ENCODE measurements at places on chromosomes 16 and 17.

- DNase-seq = no peak
Measured at GRCh38 chr17:19002805-19003542, 1.6 kb downstream of the FAM83G start.

- DNase-seq = no peak
Measured at GRCh38 chr17:50661795-50662391, 27.2 kb downstream of the ABCC3 start.

DNA sequence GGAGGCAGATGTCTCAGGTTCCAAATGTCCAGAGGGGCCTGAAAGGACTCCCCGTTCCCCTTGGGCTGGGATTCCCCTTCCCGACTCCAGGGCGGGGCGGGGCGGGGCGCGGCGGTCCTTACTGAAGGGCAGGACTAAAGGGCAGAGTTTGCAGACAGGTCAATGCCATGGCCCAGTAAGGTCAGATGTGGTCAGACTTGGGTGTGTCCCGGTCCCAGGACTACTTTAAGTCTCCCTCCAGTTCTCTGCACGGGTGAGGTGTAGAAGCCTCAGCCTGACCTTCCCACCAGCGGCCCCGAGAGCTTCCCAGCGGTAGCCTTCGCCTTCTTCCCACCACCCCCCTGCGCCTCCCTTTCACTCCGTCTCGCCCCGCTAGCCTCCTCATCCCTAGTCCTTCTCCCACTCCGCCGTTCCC is 532 bp downstream of the KDM6B start:
- DNase-seq = no peak

- DNase-seq = no peak
Measured at GRCh38 chr17:77869041-77869599, 89.4 kb upstream of the TNRC6C start.

GRCh38 chr17:75524970-75525805 is at the start of gene LLGL2:
TSS of gene LLGL2 (plus strand) at chr17:75525697. CDS start at chr17:75543427, 17,730 bp downstream.
- DNase-seq = no peak

- no peak for DNase-seq
Measured at GRCh38 chr17:57866723-57867122, 16.9 kb upstream of the MRPS23 start.

GRCh38 chr16:82201351-82201750 is 31.3 kb upstream of the MPHOSPH6 start:
- DNase-seq = no peak

GRCh38 chr17:28925912-28926365 is 23.1 kb upstream of the DHRS13 start:
- DNase-seq = no peak

DNA sequence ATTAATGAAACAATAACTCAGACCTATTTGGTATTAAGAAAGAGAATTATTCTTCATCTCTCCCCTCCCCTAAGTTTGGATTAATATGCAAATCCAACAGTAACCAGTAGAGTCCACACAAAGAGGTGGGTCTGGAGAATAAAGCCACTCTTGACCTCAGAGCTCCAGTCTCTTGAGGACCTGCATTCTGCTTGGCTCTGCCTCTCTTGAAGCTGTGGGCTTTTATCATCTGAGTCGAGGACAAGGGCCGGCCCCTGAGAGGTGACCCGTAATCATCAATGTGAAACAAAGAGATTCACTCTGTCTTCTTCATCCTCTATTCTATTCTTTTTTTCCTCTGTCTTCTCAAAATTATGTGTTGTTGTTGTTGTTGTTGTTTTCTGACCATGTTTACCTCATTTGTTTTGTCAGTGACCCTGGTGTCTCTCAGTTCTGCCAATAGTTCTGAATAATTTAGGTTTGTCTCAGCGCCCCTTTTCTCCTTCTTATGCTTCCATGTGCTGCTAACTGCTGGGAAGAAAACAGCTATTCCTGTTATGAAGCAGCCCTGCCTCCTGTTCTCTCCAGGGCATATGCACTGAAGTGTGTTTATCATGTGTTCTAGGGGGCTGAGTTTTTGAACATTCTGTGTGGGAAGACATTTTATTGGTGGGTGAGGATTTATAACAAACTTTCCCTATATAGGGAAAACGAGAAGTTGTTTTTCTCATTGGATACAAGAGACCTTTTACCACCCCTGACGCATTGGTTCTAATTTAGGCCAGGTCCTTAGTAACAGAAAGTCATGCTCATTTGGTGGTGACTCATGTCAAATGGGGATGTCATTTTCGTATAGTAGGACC is 135.8 kb downstream of the TRIM37 start:
- DNase-seq = no peak

GRCh38 chr16:87847785-87848675 is 21.3 kb downstream of the SLC7A5 start:
- DNase-seq = no peak

DNA sequence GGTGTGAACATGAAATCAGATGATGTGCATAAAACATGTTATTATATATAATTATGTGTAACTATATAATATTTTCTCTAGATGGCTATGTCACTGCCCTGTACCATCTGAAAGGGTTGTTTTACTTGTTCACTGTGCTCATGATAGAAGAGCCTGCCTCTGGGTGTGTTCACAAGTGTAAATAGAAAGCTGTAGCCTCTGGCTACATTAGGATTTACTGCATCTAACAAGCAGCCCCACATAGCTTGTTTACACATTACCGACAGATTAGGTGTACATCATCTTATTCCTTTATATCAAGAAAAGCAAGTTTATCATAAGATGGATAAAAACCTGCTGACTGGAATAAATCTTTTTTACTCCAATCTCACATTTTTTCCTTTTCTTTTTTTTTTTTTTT is 46.1 kb downstream of the CHD9 start:
- no peak for DNase-seq

GRCh38 chr17:78514521-78514920 is 62.7 kb downstream of the DNAH17 start:
- DNase-seq = no peak

DNA sequence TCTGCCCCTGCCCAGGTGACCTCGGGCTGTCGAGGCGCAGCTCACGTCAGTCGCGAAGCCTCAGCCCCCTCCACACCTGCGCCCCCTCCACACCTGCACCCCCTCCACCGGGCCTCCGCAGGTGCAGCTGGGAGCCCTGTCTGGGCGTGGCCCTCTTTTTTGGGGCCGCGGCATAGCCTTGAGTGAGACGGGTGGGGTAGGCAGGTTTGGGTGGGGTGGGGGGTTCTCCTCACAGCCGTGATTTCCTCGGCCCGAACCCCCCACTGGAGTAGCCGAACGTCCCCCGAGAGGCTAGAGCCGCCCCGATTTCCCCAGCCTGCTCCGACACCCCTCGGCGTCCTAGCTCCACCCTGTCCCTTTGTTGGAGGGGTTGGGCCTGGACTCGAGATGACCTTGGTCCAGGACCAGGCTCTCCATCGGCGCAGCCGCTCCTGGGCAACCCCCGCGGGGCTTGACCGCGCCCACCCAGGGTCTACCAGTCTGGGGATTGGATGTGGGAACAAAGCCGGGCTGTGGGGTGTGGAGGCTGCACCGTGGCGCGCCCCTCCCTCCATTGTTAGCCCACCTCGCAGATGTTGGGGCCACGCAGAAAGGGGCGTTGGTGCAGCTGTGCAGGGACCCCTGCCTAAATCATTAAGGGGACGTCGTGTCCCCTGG is 626 bp downstream of the TUBB3 start:
- no peak for DNase-seq

GRCh38 chr16:11530171-11530940 is 56.4 kb downstream of the LITAF start:
- no peak for DNase-seq

GRCh38 chr17:10144456-10144855 is 54.0 kb downstream of the GAS7 start:
- no peak for DNase-seq

GRCh38 chr16:12573730-12574383 is 229.8 kb downstream of the CPPED1 start:
- peak; percentile 3 for DNase-seq

- DNase-seq = no peak
Measured at GRCh38 chr17:81429821-81430551, 34.7 kb downstream of the BAHCC1 start.

GRCh38 chr16:28014851-28015250 is 48.7 kb downstream of the GSG1L start:
- no peak for DNase-seq

DNA sequence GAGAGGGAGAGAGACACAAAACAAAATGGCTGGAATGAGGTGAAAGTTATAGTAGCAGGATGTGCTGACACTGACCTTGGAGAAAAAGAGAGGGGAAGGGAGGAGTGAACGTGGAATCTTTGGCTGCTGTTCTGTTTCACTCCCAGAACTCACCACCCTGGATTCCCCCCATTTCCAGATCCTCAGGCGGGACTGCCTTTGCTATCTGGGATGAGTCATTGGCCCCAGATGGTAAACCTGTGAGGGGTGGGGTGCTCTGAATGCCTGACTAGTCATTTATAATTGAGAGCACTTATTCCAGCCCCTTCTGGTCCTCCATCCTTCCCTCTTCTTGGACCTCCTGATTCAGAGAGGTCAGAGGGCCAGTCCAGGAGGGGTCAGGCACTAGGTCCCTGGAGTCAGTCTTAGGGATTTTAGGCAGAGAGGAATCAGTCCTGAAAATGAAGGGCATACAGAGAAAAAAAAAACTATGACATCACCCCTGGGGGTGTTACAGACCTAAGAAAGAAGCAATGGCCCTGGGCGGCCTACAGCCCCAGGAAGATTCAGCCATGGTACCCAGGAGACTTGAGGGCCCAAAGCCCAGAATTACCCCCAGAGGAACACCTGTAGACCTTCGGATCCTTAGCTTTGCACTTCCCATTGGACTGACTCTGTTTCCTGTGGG is 2.2 kb upstream of the ZG16 start:
- DNase-seq = no peak

- DNase-seq = peak; percentile 71
Measured at GRCh38 chr16:69513180-69513966, 52.4 kb upstream of the NFAT5 start.

GRCh38 chr16:52906281-52906680 is 146.4 kb downstream of the CHD9NB start:
- DNase-seq = no peak

GRCh38 chr16:79278506-79278905 is 322.0 kb downstream of the MAF start:
- no peak for DNase-seq

DNA sequence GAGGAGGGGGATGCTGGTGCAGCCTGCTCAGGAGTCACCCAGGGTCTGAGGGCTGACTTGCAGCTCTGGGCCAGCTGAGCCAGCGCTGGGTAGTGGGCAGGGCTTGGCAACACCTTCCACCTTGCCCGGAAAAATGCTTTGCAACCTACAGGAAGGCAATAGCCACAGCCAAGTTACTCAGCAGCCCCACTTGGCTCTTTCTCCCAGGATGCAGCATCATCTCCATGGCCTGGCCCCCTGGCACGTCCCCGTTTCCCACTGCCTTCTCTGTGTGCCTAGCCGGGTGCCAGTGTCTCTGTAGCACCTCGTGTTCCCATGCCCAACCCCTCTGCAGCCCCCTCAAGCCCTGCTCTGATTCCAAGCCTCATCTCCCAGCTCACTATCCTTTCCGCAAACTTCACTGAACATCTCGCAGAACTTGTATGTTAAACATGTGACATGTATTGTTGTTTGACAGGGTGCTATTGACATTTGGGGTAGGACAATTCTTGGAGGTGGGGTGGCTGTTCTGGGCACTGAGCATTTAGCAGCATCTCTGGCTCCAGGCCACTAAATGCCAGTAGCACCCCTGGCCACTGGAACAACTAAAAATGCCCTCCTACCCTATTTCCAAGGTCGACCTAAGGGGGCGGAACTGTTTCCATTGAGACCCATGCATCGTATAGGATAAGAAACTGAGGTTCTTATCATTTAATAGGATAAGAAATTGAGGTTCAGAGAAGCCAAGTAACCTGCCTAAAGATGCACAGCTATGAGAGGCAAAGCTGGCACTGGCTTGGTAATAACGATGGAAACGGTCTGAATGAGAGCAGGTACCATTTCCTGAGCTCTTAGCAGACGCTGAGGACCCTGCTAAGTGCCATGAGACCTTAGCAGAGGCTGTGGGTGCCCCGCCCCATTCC is 12.2 kb downstream of the DEXI start:
- no peak for DNase-seq

DNA sequence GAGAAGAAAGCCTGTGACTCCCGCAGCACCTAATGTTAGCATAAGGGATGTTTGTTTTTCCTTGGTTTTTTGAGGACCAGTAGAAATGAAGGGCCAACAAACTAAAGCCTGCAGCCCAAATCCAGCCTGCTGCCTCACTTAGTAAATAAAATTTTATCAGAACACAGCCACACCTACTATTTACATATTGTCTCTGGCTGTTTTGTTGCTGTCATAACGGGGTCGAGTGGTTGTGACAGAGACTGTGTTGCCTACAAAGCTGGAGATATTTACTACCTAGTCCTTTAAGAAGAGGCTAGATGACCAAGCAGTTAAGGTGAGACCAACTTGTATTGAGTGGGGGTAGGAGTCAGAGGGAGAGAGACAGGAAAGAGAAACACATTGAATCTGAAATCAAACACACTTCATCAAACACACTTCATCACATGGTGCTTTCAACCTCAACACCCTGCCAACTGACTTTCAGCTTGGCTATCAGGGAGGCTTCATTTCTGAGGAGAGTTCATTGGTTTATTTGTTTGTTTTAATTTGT is 546.3 kb upstream of the CDH11 start:
- DNase-seq = no peak

DNA sequence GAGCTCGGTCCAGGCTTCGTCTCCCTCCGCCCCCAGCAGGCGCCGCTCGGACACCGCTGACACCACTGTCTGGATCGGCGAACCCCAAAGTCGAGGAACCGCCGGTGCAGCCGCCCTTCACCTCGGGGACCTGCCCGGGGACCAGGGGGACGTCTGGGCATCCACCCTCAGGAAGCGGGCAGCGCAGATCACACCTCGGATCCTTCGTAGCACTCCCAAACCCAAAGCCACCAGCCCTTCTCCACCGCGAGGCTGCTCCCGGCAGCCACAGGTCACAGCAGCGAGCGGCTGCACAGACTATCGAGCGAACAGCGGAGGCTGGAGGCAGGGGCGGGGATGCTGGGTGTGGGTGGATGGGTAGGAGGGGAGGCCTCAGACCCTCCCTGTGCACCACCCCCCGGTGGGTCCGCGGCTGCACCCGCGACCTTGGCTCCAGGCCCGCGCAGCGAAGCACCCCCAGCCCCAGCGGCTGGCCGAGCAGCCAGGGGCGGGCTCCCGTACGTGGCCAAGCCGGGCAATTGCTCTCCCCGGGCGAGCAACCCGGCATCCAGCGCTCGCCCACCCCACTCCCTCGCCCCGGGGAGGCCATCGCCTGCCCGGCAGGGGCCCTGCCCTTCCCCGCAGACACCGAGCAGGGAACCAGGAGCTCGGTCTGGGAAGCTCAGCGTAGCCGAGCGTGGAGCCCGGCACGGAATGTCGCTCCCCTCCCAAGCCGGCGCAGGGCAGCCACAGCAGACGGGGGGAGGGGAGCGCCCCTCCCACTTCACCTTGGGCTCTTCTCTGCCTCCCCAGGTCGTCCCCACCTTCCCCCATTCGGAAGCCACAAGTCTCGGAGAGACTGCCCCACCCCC is 1.0 kb downstream of the SDK2 start:
- DNase-seq = no peak

- no peak for DNase-seq
Measured at GRCh38 chr16:28140788-28141618, 70.8 kb downstream of the XPO6 start.

GRCh38 chr16:11640987-11641817 is 27.1 kb upstream of the SNN start:
- peak; percentile 24 for DNase-seq
